ENCODE measurements at places on chromosomes 4 and X. TPM values are rescaled to one million over a fixed set of nuclear protein-coding genes. Genes with fewer than 3 reads are reported as not detected.

BGN gene
- total RNA-seq = 34.1 TPM

NDUFB11 gene
- total RNA-seq = 33.5 TPM

VSIG1 gene
- total RNA-seq = under 0.01 TPM

AKAP4 gene
- total RNA-seq = not detected

SUPT20HL1 gene
- under 0.01 TPM for total RNA-seq

L1CAM gene
- 0.59 TPM for total RNA-seq

HGFAC gene
- 0.05 TPM for total RNA-seq

BEX5 gene
- not detected for total RNA-seq

SPANXA1 gene
- not detected for total RNA-seq

ATP2B3 gene
- under 0.01 TPM for total RNA-seq

GUCY1B1 gene
- total RNA-seq = 4.9 TPM

LRP2BP gene
- 0.89 TPM for total RNA-seq

MRPL1 gene
- 24.8 TPM for total RNA-seq

Measured in smooth muscle cell of the umbilical artery (primary cell).